ENCODE measurements at places on chromosomes 5 and 9.

DNA sequence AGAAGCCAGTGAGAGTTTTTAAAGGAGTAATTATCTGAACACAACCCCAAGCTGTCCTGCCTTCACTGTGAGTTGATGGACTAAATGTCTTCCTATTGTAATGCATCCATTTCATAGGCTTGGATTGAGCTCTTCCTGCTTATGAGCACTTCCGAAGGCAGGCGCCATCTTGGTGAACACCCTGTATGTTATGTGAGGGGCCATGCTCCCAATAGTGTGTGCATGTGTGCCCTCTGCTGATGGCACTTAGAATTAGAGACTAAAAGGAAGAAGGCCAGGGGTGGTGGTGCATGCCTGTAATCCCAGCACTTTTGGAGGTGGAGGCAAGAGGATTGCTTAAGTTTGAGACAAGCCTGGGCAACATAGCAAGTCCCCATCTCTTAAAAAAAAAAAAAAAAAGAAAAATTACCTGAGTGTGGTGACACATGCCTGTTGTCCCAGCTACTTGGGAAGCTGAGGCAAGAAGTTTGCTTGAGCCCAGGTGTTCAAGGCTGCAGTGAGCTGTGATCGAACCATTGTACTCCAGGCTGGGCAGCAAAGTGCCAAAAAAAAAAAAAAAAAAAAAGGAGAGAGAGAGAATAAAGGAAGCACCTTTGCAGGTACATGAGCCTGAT, 65.0 kb downstream of the C9orf152 start:
- DNase-seq, result no peak

DNA sequence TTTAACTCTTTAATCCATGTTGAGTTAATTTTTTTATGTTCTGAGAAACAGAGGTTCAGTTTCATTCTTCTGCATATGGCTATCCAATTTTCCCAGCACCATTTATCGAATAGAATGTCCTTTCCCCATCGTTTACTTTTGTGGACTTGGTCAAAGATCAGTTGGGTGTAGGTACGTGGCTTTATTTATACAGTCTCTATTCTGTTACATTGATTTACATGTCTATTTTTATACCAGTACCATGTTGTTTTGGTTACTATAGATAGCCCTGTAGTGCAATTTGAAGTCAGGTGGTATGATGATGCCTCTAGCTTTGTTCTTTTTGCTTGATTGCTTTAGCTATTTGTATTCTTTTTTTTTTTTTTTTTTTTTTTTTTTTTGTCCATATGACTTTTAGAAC, 462.0 kb downstream of the HTR1A start:
- DNase-seq, result no peak

- no peak for DNase-seq
Measured at GRCh38 chr9:27192291-27192960, 83.4 kb downstream of the TEK start.

DNA sequence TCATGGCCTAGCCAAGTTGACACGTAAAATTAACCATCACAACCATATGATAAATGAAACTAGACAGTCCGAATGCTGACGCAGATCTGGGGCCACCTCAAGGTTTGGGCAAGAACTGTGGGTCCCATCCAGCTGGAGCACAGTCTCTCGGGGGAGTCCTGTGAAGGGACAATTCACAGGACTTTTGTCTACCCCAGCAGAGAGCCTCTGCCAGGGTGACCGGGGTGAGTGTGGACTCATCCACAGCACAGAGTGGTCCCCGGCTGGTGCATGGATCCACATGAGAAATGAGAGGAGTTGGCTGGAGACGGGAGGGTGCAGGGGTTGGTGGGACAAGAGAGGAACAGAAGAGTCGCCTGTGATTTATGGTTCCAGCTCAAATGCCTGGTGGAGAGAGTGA, 17.7 kb upstream of the MED10 start:
- no peak for DNase-seq

DNA sequence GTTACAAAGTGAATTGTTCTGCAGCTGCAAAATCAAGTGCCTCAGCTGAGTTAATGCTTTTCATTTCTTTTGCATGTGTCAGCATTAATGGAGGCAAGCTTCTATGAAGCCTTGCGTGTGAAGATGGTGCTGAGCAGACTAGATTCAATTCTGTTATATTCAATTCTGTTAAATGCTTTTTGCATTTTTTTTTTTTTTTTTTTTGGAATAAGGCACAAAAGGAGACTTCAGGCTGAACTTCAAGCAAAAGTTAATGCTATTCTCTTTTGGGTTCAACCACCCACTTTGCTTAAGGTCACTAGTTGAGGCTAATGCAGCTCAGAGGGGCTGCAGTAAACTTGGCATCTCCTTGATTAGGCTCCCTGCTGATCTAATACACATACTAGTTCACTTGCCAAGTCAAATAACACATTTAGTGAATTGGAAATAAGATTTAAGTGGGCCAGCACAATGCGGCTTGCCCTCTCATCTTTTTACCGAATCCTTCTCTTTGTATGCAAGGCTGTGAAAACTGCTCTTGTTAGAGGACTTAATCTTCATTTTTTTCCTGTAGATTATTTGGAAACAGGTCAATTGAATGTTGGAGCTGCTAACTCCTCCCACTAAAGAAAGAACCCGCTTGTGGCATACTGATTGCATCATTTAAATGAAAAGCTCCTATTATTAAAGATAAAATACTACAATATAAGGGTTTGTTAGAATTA, 1020.2 kb downstream of the NR2F1-AS1 start:
- DNase-seq, result peak; percentile 66

Measured in brain microvascular endothelial cell (primary cell).